ENCODE measurements at places on chromosomes 7 and 10. TPM values are rescaled to one million over a fixed set of nuclear protein-coding genes. Genes with fewer than 3 reads are reported as not detected.

Gene TEX47
- not detected for total RNA-seq

Gene ERVW-1
- not detected for total RNA-seq

Gene PNLIPRP3
- not detected for total RNA-seq

Gene MXI1
- total RNA-seq = 19.8 TPM

Gene MBL2
- total RNA-seq = not detected

Gene GIMAP8
- not detected for total RNA-seq

Gene IL6
- total RNA-seq = not detected

Gene HOXA5
- 22.1 TPM for total RNA-seq

Gene FIGNL1
- total RNA-seq = 15.4 TPM

Gene AGBL3
- 0.18 TPM for total RNA-seq

Gene PILRA
- not detected for total RNA-seq

Gene HTRA1
- total RNA-seq = not detected

Gene IFIT2
- 1.7 TPM for total RNA-seq

Gene MSS51
- total RNA-seq = 0.64 TPM

Gene ZYX
- 116 TPM for total RNA-seq

Gene CRYGN
- not detected for total RNA-seq

Gene DENND10
- 31.6 TPM for total RNA-seq

Gene SPDYE2
- not detected for total RNA-seq

Gene GARIN1A
- total RNA-seq = 0.86 TPM

Gene CRHR2
- not detected for total RNA-seq

Gene ZNF735
- total RNA-seq = not detected

Gene IFIT1B
- total RNA-seq = not detected

Gene WNT8B
- total RNA-seq = 0.23 TPM

Gene CALHM3
- total RNA-seq = not detected

Gene GDI2
- 211 TPM for total RNA-seq

Gene AHR
- 68.2 TPM for total RNA-seq

Gene GCK
- not detected for total RNA-seq

Gene CTAGE4
- total RNA-seq = 3.8 TPM

Gene HECW1
- total RNA-seq = not detected

Gene PRTFDC1
- 11.4 TPM for total RNA-seq

Gene C10orf67
- 0.18 TPM for total RNA-seq

Gene ITPRID1
- 0.05 TPM for total RNA-seq

Gene SNX8
- total RNA-seq = 41.7 TPM

Gene STAM
- total RNA-seq = 21.5 TPM

Gene GPER1
- 2.0 TPM for total RNA-seq

Gene HTR5A
- total RNA-seq = not detected

Gene RAB11FIP2
- total RNA-seq = 2.3 TPM

Gene OR6V1
- total RNA-seq = not detected

Gene DPYSL4
- total RNA-seq = not detected

Gene TMEM139
- total RNA-seq = 53.9 TPM

Gene CD36
- total RNA-seq = not detected

Gene NPTX2
- total RNA-seq = not detected

Gene PAOX
- 4.7 TPM for total RNA-seq

Gene C10orf62
- total RNA-seq = not detected

Gene CALCR
- total RNA-seq = not detected

Gene SEC31B
- total RNA-seq = 1.2 TPM

Gene PDK4
- total RNA-seq = 4.9 TPM

Gene GPR141
- not detected for total RNA-seq

Gene SDK1
- not detected for total RNA-seq

Gene AGAP9
- 6.5 TPM for total RNA-seq

Gene ANKMY2
- 10.2 TPM for total RNA-seq

Gene CABCOCO1
- total RNA-seq = not detected

Gene PRSS37
- not detected for total RNA-seq

Gene JCAD
- total RNA-seq = 3.9 TPM

Gene ARHGAP22
- total RNA-seq = 0.10 TPM

Gene SUN3
- not detected for total RNA-seq

Gene SLC18A2
- not detected for total RNA-seq

Gene AGR2
- 163 TPM for total RNA-seq
